Activated CD8-positive, alpha-beta memory T cell treated with anti-CD3 and anti-CD28 coated beads, Interleukin-2, amount 50 U/mL, for 4 hours (primary cell): ENCODE measurements at places on chromosomes 2 and 18.
A peak's percentile ranks its signal among the peaks of the same experiment; 100 is the strongest.

- DNase-seq: no peak
Observed at GRCh38 chr18:10060841-10061240, 147.0 kb downstream of the VAPA start.

DNA sequence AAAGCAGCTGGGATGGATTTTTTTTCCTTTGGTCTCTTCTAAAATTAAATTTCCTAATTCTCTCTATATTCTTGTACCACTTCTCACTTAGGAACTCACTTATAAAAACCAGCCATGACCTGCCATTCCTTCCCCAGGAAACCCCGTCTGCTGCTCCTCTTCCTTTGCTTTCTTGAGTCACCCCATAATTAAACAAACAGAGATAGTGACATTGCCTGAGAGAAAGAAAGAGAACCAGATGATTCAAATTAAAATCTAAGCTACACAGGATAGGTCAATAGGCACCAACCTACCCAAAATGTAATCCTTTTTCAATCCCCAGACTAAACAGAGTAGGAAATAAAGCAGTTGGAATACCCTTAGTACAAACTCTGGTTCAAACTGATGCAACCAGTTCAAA lies 9.7 kb downstream of the STK39 start:
- no peak for DNase-seq

DNA sequence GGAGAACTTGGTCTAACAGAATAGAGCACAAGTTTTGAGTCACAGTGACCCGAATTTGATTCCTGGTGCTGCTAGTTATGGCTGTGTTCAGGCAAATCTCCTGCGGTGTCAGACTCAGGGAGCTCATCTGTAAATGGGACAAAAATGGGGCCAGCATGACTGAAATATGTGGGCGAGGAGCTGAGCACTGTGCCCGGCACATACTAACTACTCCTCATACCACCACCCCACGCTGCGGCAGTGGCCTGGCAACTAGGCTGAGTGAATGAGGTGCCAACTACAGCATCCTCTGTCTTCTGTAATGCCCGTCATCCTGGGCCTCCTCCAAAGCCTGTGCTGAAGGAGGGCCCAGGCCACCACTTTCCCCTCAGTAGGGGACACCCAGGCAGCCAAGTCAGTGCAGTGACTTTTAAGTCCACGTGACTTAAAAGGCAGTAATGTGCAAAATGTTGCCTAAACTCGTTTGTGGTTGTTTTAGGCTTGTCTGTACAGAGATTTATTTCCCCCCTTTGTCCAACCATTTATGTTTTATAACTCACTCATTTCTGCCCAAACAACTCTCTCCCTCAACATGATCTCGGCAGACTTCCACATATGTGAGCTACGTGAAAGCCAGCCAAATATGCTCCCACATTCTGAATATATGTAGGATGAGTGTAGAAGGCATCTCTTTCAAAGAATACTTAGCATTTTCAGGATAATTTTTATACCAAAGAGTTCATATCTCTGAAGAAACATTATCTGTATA lies 773.7 kb downstream of the TSN start:
- no peak for DNase-seq

DNA sequence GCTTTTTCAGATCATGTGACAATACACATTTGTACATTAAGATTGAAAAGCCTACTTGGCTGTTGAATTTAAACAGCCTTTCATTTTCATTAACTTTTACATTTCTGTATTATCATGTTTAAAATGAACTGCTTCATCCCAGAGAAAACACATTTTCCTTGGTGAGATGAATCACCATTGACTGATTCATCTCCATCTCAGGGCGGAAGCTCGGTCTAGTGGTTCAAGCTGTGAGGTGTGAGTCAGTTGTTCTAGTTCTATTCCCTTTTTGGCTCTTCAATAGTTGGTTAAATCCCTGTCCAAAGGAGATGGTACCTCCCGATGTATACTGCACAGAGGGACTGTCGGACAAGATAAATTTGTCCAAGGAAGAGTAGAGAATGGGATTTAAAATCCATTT lies 189.7 kb downstream of the ADCYAP1 start:
- DNase-seq: no peak

GRCh38 chr2:109493176-109493935 lies 120.4 kb downstream of the SEPTIN10 start:
- no peak for DNase-seq

DNA sequence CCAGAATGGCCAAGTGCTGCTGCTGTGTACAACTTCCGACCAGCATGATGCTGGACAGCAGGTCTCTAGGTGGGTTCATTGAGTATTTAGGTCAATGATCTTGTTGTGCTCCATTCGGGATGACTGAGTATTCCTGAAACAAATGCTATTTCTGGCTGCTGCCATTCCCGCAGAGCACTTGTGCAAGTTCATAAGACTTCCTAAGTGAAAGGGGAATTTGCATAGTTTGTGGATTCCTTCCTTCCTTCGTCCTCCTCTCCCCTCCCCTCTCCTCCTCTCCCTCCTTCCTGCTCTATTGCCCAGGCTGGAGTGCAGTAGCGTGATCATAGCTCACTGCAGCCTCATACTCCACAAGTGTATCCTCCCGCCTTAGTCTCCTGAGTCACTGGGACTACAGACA lies 40.4 kb downstream of the LDLRAD4 start:
- no peak for DNase-seq

GRCh38 chr18:56402872-56403516 lies 235.4 kb downstream of the TXNL1 start:
- no peak for DNase-seq

DNA sequence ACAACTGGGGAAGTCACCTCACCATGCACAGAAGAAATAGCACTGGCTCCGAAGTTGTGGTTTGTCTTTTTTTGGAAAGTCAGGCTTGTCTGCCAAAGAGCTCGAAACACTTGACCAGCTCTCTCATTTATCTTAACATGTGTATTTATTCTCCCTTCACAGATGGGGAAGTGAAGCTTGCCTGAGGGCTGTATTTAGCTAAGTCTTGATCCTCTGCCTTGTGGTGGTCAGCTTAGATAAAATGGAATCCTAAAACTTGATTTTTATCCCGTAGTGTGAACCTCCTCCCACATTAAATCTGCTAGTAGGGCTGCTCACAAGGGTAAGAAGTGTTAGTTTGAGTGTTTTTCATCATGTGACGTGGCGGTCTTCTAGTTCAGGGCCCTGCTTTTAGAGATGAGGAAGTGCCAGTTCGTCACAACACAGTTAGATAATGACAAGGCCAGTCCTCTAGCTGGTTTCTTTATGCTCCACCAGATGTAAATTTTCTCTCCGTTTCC lies 89.7 kb downstream of the TMEM247 start:
- no peak for DNase-seq

- DNase-seq: no peak
Observed at GRCh38 chr2:27993402-27993787, 102.9 kb downstream of the BABAM2 start.

DNA sequence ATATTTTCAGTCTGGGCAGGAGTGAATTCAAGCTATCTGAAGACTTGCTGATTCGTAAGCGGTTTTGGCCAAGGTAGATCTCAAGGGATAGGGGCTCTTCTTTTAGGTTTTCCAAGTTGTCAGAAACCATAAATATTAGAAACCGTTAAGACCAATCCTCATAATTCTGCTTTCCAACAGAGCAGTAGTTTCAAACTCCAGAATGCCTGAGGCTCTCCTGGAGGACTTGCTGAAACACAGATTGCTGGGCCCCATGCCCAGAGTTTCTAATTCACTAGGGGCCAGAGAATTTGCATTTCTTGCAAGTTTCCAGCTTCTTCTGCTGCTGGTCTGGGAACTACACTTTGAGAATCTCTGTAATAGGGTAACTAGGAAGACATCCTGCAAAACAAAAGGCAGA lies 1855.7 kb upstream of the CELF4 start:
- DNase-seq: no peak

GRCh38 chr2:137179542-137179941 lies 414.2 kb downstream of the THSD7B start:
- DNase-seq: no peak

DNA sequence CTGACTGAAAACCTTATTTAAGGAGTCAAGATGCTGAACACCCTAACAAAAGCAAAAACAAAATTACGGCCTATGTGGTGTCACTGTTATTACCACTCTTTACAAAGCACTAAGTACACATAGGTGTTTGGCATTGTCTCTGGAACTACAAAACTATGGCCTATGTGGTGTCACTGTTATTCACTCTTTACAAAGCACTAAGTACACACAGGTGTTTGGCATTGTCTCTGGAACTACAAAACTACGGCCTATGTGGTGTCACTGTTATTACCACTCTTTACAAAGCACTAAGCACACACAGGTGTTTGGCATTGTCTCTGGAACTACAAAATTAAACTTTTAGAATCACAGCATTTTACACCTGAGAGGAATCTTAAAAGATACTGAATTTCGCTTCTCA lies 47.4 kb downstream of the SLC35F5 start:
- DNase-seq: no peak

DNA sequence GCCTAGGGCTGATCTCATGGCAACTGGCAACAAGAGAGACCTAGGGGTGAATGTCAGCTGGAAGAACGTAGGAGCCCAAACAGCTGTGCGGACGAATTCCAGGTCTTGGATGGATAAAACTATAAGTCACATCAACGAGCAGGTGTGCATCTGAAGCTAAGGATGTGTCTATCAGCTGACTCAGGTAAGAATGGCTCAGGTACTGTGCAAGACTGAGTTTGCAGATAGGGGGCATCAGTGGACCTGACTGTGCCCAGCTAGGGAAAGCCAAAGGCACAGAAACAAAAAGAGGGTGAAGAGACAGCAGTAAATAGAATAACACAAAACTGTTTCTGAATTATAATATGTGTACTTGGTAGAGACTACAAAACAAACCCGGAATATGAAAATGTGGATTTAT lies 357.3 kb downstream of the ZEB2 start:
- peak; percentile 53 for DNase-seq

DNA sequence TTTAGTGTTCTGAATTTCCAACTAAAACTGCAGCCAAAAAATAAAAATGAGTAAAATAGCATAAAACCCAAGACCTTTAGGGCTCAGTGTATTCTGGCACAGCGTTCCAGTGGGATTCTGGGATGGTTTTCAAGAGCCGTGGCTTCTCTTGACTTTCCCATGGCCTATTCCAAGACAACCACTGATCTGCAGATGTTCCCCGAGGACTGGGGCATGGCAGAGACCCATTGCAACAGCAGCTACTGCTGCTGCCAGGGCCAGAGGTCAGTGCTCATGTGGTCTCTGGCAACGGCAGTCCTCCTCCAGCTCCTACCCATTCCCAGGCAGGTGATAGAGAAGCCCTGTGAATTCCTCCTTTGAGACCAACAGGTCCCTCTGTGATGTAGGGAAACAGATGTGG lies 26.8 kb downstream of the TNP1 start:
- DNase-seq: no peak

DNA sequence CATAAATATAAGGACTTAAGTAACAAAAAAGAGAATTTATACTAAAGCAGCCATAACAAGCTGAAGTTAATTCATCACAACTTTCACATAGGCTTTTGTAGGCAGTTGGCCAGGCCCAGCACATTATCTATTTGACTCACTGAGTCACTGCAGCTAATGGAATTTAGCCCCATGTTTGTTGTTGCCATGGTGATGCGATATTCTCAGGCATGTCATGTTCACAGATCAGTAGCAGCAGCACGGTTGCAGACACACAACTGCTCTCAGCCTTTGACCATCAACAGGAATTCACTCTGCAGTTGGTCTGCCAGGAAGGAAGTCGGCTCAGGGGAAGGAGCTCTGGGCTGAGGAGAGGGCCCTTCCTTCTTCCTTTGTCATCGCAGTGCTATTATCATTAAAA lies 639.8 kb downstream of the TMEM182 start:
- no peak for DNase-seq

DNA sequence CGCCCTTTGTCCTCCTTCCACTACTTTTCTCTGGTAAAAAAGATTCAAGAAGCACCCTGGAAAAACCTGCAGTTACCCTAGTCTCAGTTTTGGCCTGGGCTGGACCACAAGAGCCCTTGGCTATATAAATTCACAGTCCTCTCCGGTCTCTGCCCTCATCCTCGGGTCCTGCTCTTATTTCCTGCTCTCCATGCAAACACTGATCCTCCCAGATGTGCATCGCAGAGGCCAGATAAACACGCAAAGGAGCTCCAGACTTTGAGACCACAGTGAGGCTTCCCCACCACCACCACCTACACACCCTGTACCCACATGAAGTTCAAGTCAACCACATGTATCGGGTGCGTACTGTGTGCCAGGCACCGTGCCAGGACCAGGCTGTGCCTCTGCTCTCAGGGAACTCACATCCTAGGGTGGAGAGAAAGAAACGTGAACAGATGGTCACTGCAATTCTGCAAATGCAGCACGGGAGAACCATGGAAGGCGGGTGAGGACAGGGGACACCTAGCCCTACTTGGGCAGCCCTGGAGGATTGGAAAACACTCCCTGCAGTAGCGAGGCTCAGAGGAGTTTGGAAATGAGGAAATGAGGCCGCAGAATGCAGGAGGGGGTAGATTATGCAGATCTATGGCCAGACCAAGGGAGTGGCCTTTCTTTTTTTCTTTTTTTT lies 7.4 kb downstream of the CTDSP1 start:
- DNase-seq: peak; percentile 69

- no peak for DNase-seq
Observed at GRCh38 chr18:57649556-57650500, 28.2 kb upstream of the NARS1 start.

DNA sequence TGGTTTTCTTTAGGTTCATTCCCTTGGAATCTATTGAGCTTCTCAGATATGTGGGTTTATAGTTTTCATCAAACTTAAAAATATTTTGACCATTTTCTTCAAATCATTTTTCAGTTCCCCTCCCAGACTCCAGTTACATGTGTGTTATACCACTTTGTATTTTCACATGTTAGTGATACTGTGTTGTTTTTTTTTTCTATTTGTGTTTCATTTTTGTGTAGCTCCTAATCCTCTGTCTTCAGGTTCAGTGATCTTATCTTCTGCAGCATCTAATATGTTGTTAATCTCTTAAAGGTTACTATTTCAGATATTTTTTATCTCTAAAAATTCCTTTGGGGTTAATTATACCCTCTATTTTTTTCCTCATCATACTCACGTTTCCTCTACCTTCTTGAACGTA lies 51.2 kb downstream of the STRADB start:
- DNase-seq: no peak

- no peak for DNase-seq
Observed at GRCh38 chr2:121420486-121420885, 110.2 kb upstream of the RNU4ATAC start.

DNA sequence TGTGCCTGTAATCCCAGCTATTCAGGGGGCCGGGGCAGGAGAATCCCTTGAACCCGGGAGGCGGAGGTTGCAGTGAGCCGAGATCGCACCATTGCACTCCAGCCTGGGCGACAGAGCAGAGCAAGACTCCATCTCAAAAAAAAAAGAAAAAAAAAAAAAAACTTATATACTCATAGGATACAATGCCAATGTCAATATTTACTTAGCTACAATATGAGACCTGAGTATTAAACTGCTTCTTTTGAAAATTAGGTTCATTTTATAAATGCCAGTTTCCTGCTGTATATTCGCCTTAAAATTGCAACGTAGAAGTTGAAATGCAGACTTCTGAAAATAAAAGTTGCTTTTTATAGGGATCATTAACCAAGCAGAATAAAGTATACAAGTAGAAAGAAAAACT lies 2.3 kb downstream of the SLC35F5 start:
- DNase-seq: no peak

DNA sequence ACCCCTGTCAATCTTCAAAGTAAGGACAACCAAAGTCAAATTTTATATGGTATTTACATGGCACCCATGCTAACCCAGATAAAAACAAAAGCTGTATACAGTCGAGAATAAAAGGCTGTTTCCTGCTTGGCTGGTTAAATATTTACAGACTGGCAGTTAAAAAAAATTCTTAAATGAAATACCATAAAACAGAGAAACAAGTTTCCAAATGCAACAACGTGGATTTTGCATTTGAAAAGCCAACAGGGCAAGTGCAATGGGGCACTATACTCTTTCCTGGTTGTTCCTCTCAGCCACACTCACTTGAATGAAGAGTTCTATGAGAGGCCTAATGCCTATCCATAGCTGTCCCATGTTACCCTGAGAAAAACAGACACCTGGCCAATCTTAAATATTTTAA lies 6.1 kb upstream of the NR4A2 start:
- no peak for DNase-seq
